ENCODE measurements at places on chromosomes 5 and 9. TPM values are rescaled to one million over a fixed set of nuclear protein-coding genes. Genes with fewer than 3 reads are reported as not detected.

- DNase-seq, result no peak
Measured at GRCh38 chr5:140548300-140548688, 832 bp downstream of the EIF4EBP3 start.

- no peak for DNase-seq
Measured at GRCh38 chr9:71209890-71210289, 88.5 kb upstream of the TRPM3 start.

DNA sequence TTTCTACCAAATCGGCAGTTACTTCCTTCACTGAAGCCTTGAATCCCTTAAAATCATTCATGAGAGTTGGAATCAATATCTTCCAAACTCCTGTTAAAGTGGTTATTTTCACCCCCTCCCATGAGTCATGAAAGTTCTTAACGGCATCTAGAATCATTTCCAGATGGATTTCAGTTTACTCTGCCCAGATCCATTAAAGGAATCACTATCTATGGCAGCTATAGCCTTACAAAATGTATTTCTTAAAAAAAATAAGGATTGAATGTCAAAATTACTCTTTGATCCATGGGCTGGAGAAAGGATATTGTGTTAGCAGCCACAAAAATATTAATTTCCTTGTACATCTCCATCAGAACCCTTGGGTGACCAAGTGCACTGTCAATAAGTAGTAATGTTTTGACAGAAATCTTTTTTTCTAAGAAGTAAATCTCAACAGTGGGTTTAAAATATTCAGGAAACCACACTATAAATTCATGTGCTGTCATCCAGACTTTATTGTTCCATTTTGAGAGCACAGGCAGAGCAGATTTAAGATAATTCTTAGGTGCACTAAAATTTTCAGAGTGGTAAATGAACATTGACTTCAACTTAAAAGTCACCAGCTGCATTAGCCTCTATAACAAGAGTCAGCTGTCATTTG is 767.7 kb downstream of the DTWD2 start:
- DNase-seq, result no peak

- DNase-seq, result no peak
Measured at GRCh38 chr9:22244139-22245011, 202.2 kb upstream of the DMRTA1 start.

DNA sequence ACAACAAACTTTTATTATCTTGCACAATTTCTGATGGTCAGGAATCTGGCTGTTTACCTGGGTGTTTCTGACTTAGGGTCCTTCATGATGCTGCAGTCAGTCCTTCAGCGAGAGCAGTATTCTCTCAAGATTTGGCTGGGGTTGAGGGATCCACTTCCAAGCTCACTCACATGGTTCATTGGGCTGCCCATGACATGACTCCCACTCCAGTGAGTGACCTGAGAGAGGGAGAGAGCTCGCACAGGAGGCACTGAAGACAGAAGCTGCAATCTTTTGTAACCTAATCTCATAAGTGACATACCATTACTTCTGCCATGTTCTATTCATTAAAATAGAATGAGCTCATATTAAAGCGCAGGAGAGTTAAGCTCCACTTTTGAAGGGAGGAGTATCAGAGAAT is 212.6 kb downstream of the SPATA31D1 start:
- DNase-seq, result no peak

GRCh38 chr9:15542624-15543023 is 10.2 kb upstream of the CCDC171 start:
- no peak for DNase-seq

The AGGF1 gene
- polyA plus RNA-seq, result 12.2 TPM

DNA sequence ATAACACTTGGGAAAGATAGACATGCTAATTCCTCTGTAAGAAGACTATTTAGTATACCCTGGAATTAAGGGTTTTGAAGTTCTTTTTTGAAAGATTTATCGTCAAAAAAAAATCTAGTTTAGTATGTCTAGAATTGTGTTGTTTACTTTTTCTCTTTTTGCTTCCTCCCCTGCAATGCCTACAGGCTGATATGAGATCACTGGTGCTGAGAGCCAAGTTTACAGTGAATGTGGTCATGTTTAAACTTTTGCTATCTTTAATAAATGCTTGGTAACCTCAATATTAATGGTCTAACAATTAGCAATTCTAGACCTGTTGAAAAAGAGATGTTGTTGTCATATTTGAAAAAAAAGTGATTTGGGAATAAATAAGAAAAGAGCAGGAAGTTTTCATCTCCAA is 86.1 kb downstream of the CWC27 start:
- DNase-seq, result no peak

All from urinary bladder (tissue), 4 donors.